Activated CD4-positive, alpha-beta T cell treated with anti-CD3 and anti-CD28 coated beads, Interleukin-2, amount 10 ng/mL, durations not matched to agents 7 days and 5 days (primary cell): ENCODE measurements at places on chromosomes 16 and 17. TPM values are rescaled to one million over a fixed set of nuclear protein-coding genes. Genes with fewer than 3 reads are reported as not detected.
A peak's percentile ranks its signal among the peaks of the same experiment; 100 is the strongest.

GRCh38 chr16:58022601-58023371 is 2.8 kb upstream of the MMP15 start:
- no peak overlapping the region for H3K4me3 ChIP-seq
- H3K27ac ChIP-seq = no peak overlapping the region
- peaks cover 20% of the 10 kb centered on the region for H3K4me1 ChIP-seq
- H3K36me3 ChIP-seq = peaks cover 6% of the 10 kb centered on the region
- H3K27me3 ChIP-seq = peaks cover 12% of the 10 kb centered on the region
- no peak for DNase-seq

- peaks cover 11% of the 10 kb centered on the region for H3K4me1 ChIP-seq
- peaks cover 5% of the 10 kb centered on the region for H3K27me3 ChIP-seq
- no peak overlapping the region for H3K4me3 ChIP-seq
- no peak overlapping the region for H3K27ac ChIP-seq
- H3K36me3 ChIP-seq = no peaks in the 10 kb centered on the region
- DNase-seq = no peak
These were observed 4.7 kb upstream of the CHMP6 start for GRCh38 chr17:80986816-80987475.

Gene SMPD3
- total RNA-seq = 4.1 TPM

Gene KRTAP3-3
- total RNA-seq = not detected

Gene HS3ST3B1
- 11.9 TPM for total RNA-seq

DNA sequence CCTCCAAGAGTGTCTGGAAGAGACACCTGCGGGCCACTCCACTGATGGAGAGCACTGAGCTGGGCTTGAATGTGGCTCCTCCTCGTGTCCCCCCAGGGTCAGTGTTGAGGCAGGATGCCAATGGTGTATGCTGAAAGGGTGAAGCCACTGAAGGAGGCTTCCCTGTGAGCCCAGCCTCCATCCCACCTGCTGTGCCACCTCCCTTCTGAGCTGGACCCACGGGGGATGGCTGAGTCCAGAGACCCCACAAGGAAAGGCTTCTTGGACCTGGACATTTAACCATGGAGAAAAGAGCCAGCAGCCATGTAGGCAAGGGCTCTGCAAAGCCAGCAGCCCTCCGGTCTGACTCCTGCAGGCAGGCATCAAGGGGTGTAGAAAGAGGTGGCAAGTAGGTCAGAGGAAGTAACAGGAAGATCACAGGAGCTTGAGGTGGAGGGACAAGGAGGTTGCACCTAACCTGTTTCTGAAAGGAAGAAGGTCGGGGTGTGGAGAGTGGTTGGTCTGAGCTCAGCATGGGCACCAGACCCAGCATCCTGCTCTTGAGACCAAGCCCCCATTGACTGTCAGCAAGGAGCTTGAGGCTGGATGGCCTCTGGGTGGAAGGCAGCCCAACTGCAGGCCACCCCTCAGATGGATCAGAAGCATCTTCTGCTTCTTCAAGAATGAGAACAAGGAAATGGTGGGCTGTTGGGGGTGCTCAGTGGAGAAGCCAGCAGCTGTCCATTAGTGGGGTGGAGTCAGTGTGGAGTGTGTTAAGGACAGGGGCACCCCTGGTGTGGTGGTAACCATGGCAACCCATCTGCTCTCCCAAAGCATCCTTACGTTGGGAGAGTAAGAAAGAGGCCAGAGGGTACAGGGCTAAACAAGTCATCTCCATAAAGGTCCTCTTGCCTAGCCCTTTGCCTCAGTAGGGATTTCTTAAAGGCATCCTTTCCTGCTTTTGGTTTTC is 80.7 kb downstream of the PLD6 start:
- H3K4me1 ChIP-seq = peaks cover 54% of the 10 kb centered on the region
- H3K4me3 ChIP-seq = peak overlapping the region; percentile 27
- DNase-seq = peak; percentile 35
- H3K27ac ChIP-seq = peak overlapping the region; percentile 82
- no peaks in the 10 kb centered on the region for H3K36me3 ChIP-seq
- no peaks in the 10 kb centered on the region for H3K27me3 ChIP-seq

DNA sequence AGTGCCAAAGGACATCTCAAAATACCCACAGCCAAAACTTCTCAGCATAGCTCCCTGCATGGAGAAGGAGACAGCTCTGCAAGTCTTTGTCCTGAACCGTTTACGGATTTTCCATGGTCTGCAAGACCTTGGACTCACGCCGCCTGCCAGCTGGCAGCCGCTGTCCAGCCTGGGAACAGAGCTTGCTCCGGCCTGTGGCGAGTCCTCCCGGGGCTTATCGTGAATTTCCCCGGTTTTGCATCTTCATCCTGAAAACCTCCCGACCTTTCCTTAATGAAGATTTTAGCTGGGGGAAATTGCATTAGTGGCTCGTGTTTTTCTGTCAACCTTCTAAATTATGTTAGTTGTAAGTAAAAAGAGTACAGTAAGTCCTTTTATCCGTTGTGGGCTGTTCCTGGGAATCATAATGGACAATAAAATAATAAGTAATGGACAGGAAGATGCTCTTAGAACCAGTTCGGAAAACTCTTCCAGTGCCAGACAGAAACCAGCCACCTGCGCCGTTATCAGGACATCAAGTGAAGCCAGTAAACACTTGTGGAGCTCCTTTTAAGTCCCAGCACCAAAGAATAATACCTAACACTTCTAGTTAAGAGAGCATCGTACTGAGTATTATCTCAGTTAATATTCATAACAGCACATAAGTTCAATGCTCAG is 112.4 kb upstream of the NOL11 start:
- peaks cover 3% of the 10 kb centered on the region for H3K36me3 ChIP-seq
- H3K4me1 ChIP-seq = peaks cover 6% of the 10 kb centered on the region
- no peaks in the 10 kb centered on the region for H3K27me3 ChIP-seq
- no peak overlapping the region for H3K4me3 ChIP-seq
- no peak for DNase-seq

Gene TPSAB1
- not detected for total RNA-seq

DNA sequence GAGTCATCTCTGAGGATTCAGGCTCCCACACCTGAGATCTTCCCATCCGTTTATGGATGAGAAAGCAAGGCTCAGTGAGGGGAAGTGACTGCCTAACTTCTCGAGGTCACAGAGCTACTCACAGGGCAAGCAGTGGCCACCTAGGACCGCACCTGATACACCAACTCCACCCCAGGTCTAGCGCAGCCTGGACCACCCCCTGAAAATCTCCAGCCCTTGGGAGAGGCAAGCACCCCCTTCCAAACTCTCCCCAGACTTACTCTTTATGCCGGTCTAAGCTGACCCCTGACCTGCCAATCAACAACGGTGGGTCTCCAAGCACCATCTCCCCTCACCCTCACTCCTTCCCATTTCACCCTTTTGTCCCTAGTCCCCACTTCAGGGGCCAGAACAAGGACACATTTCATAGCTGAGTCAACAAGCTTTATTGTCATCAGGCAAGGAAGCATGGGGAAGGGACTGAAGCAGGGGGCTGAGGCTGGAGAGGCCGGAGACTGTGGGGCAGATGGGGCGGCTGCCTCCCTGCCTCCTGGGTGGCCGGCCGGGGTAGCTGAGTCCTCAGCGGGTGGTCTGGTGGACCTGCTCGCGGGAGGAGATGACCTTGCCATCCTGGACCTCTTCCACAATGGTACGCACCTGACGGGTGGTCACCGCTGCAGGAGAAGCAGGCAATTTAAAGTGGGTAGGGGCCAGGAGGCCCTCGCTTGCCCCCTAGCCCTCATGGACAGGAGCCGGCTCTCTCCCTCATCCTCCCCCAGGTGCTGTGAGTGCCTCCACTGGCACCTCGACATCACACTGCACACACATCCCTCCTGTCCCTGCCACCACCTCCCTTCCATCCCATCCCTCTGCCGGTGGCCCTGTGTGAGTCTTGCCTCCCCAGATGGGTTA is 5.1 kb downstream of the KRT17 start:
- H3K27me3 ChIP-seq = no peaks in the 10 kb centered on the region
- H3K4me1 ChIP-seq = no peaks in the 10 kb centered on the region
- no peak overlapping the region for H3K4me3 ChIP-seq
- no peak overlapping the region for H3K27ac ChIP-seq

DNA sequence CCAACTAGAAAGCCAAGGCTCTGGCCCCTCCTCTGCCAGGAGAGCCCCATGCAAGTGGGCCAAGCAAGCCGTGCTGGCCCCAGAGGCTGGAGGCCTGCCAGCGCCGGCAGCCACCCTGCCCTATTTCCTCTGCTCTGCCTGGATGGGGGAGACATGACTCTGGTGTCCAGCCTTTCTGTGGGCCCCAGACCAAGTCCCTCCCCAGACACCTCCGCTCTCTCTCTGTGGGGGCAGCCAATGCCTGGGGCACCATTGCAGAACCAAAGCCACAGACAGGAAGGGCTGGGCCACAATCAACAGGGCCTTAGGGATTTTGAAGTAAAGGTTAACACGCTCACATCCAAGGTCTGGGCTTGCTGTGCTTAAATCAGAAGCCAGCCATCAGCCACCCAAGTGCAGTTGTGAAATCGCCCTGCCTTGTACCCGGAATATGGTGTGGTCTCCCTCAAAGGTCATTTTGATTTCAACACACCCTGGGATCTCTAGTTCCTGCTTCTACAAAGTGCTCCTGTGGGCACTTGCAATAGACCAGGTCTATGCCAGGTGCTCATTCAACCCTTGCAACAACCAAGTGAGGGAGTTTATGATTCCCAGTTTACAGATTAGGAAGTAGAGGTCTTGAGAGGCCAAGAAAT is 63.5 kb upstream of the TEX2 start:
- no peak for DNase-seq
- peaks cover 1% of the 10 kb centered on the region for H3K36me3 ChIP-seq
- H3K4me1 ChIP-seq = peaks cover 17% of the 10 kb centered on the region
- no peak overlapping the region for H3K4me3 ChIP-seq

Gene C1QTNF1
- total RNA-seq = not detected

- H3K36me3 ChIP-seq = no peaks in the 10 kb centered on the region
- no peak overlapping the region for H3K4me3 ChIP-seq
- H3K27me3 ChIP-seq = no peaks in the 10 kb centered on the region
- H3K4me1 ChIP-seq = peaks cover 15% of the 10 kb centered on the region
- DNase-seq = peak; percentile 62
- H3K27ac ChIP-seq = peak overlapping the region; percentile 88
These were observed 86.5 kb downstream of the ENGASE start for GRCh38 chr17:79160980-79161636.

Gene TEKT5
- not detected for total RNA-seq

GRCh38 chr16:67312719-67313118 is 13.8 kb downstream of the KCTD19 start:
- no peak overlapping the region for H3K4me3 ChIP-seq
- H3K27ac ChIP-seq = peak overlapping the region; percentile 4
- H3K27me3 ChIP-seq = no peaks in the 10 kb centered on the region
- no peaks in the 10 kb centered on the region for H3K36me3 ChIP-seq
- DNase-seq = no peak

DNA sequence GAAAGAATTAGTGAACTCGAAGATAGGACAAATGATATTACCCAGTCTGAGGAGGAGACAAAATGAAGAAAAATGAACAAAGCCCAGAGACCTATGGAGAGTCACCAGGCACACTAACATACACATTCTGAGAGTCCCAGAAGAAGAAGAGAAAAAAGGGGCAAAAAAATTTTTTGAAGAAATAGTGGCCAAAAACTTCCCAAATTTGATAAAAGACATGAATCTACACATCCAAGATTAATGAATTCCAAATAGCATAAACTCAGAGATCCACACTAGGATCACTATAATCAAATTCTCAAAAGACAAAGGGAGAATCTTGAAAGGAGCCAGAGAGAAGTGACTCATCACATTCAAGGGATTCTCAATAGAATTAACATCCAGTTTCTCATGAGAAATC is 3.4 kb upstream of the OR4D1 start:
- H3K27me3 ChIP-seq = peaks cover 59% of the 10 kb centered on the region
- no peak overlapping the region for H3K27ac ChIP-seq
- no peak overlapping the region for H3K4me3 ChIP-seq
- no peak for DNase-seq
- peaks cover 25% of the 10 kb centered on the region for H3K36me3 ChIP-seq
- H3K4me1 ChIP-seq = peaks cover 4% of the 10 kb centered on the region

DNA sequence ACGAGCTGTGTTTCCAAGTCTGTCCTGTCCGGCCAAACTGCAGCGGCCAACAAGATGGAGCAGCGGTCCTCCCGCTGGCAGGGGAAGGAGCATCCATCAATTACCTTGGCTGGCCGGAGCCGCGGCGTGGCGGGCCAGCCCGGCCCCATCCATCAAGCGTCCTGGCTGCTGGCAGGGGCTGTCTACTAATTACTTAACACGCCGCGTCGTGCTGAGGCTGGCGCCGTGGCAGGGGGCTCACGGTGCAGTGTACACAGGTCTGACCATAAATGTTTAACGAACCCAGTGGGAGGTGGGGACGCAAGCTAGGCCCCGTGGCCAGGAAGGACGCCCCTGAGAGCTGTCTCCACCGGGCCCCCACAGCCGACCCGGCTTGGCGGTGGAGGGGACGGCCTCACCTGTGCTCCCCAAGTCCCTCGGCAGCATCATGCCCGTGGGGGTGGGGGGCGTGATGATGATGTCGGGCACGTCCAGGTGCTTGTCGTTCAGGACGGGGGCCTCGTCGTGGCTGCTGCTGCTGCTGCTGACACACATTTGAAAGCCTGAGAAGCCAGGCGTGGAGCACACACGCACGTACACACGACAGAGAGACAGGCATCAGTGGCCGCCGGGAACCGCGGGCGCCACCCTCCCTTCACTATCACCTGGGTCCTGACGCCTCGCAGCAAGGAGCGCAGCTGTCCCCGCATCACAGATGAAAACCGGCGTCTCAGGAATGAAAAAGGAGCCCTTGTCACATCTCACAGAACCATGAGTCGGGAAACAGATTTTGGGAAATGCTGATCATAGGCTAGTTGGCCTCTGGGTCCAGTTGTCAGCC is 21.2 kb upstream of the GINS2 start:
- no peaks in the 10 kb centered on the region for H3K27me3 ChIP-seq
- H3K4me3 ChIP-seq = no peak overlapping the region
- H3K27ac ChIP-seq = no peak overlapping the region
- H3K36me3 ChIP-seq = no peaks in the 10 kb centered on the region

Gene SPOP
- total RNA-seq = 68.1 TPM

DNA sequence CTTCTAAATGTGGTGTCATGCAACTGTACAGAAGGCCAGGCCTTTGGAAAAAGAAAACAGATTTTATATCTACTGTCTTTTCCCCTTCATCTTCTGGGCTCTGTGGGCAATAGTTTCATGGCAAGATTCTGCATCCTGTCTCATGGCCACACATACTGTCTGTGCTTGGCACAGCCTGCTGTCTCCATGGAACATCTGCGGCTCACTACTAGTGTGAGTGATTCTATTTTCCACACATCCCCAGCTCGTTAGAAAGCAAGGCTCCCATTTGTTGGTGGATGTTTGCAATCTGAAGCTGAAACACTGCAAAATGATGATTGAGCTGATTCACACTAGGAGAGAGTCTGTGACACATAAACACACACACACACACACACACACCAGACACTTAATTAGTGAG is 32.4 kb downstream of the CACNG3 start:
- no peak overlapping the region for H3K27ac ChIP-seq
- no peak overlapping the region for H3K4me3 ChIP-seq
- DNase-seq = no peak
- no peaks in the 10 kb centered on the region for H3K36me3 ChIP-seq
- peaks cover 23% of the 10 kb centered on the region for H3K27me3 ChIP-seq
- H3K4me1 ChIP-seq = no peaks in the 10 kb centered on the region

- no peak overlapping the region for H3K27ac ChIP-seq
- H3K4me3 ChIP-seq = no peak overlapping the region
- DNase-seq = no peak
These were observed 66.0 kb upstream of the HAS3 start for GRCh38 chr16:69039333-69039941.

GRCh38 chr17:50604513-50604912 is 30.2 kb upstream of the ABCC3 start:
- no peaks in the 10 kb centered on the region for H3K36me3 ChIP-seq
- no peaks in the 10 kb centered on the region for H3K4me1 ChIP-seq
- H3K4me3 ChIP-seq = no peak overlapping the region
- peaks cover 11% of the 10 kb centered on the region for H3K27me3 ChIP-seq
- no peak for DNase-seq

Gene CCL3
- 3.7 TPM for total RNA-seq
